ENCODE measurements at places on chromosomes 7 and 10.
A peak's percentile ranks its signal among the peaks of the same experiment; 100 is the strongest.

- DNase-seq, result no peak
Observed at GRCh38 chr10:131448883-131449282, 137.4 kb upstream of the TCERG1L start.

GRCh38 chr7:42522227-42522991, 285.4 kb upstream of the GLI3 start:
- no peak for DNase-seq

GRCh38 chr10:121617176-121617575, 18.9 kb upstream of the FGFR2 start:
- no peak for DNase-seq

DNA sequence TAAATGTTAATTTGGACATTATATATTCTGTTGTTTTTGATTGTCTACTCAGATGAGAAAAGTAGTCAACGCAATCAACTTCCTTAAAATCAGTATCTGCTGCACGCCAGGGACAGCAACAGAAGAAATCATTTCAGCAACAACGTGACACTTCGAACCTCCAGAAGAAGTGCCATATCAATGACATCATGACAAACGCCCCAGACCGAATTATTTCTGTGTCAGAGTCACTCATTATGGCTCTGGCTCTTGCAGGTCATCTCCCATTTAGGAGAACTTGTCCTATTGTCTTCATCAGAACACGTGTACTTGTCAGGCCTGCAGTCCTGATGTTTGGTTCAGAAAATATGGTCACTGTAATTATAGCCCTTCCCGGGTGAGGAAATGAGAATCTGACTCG, 276.3 kb downstream of the ADARB2 start:
- DNase-seq, result no peak

GRCh38 chr10:131736321-131736980, 164.4 kb upstream of the PPP2R2D start:
- DNase-seq, result no peak

DNA sequence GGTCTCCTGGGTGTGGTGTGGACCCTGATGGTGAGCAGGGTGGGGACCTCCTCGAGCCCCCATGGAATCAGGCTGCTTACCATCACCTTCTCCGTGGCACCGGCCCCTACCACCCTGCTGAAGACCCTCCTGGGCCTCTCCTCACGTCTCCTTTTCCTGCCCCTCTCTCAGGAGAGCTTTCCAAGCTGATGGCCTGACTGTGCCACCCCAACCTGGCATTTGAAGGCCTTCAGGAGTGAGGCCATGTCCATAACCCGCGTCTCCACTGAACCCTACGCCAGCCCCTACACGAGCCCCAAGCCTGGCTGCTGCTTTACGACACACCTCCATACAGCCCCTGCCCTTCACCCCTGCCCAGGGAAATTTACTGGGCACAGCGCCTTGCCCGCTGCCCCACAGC, 55.4 kb downstream of the ZRANB1 start:
- DNase-seq, result no peak

DNA sequence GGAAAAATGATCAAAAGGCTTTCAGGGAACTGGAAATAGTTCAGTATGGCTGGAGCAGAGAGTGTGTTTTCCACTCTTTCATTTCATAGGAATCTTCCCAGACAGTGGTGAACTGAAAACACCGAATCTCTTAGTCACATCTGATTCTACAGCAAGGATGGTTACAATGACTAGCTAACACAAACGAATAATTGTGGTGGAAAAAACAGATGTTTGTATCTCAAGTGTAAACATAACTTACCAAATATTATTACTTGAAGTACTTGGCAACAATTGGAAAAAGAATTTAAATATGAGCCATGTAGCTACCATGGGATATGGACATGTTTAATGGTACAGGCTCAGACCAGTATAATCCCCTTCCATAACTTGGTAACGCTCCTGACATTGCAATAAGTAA, 21.1 kb upstream of the BPGM start:
- DNase-seq, result no peak

- no peak for DNase-seq
Observed at GRCh38 chr7:112635742-112636141, 154.5 kb downstream of the TMEM168 start.

DNA sequence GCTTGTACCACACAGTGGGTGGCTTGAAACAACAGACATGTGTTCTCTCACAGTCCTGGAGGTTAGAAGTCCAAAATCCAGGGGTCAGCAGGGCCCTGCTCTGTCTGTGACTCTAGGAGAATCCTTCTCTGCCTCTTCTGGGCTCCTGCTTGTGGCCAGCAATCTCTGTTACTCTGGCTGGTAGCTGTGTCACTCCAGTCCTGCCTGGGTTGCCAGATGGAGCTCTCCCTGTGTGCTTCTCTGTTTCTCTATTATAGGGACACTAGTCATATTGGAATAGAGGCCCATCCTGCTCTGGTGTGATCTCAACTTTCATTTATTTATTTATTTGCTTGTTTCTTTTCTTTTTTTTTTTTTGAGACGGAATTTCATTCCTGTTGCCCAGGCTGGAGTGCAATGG, 276.6 kb upstream of the GALNT17 start:
- DNase-seq, result peak; percentile 47

DNA sequence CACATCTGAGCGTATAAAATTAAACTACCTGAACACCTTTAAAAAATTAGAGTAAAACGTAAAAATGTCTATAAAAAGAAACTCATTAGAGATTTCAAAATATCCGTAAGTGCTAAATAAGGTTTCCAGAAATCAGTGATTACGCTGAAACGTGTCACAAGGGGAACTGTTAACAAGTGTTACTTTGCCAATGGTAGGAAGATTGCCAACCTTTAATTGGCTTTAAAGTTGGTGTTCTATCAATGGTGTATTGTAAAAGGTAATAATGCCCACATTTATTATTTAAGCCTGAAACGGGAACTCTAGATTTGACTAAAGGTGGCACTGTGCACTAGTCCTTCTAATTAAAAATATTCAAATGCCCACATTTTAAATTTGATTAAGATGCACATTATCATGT, 37.8 kb upstream of the HIBADH start:
- no peak for DNase-seq

Measured in NCI-H1930 (cell line).